ENCODE measurements at places on chromosomes 7 and 10. TPM values are rescaled to one million over a fixed set of nuclear protein-coding genes. Genes with fewer than 3 reads are reported as not detected.

GRCh38 chr10:17764142-17764541 lies 12.1 kb downstream of the TMEM236 start:
- H3K4me1 ChIP-seq = no peaks in the 10 kb centered on the region
- no peaks in the 10 kb centered on the region for H3K36me3 ChIP-seq
- H3K4me3 ChIP-seq = no peak overlapping the region
- no peak for DNase-seq
- no peak overlapping the region for H3K27ac ChIP-seq
- no peaks in the 10 kb centered on the region for H3K27me3 ChIP-seq

- no peaks in the 10 kb centered on the region for H3K27me3 ChIP-seq
- no peak overlapping the region for H3K27ac ChIP-seq
- no peaks in the 10 kb centered on the region for H3K36me3 ChIP-seq
- H3K4me1 ChIP-seq = peaks cover 36% of the 10 kb centered on the region
Observed at GRCh38 chr7:70091362-70091761, 493.1 kb downstream of the AUTS2 start.

DNA sequence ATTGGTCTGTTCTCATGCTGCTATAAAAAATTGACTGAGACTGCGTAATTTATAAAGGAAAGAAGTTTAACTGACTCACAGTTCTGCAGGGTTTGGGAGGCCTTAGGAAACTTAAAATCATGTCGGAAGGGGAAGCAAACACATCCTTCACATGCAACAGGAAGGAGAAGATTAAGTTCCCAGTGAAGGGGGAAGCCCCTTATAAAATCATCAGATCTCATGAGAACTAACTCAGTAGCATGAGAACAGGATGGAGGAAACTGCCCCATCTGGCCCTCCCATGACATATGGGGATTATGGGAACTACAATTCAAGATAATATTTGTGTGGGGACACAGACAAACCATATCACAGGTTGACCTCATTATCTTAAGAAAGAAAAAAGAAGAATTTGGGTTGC lies 134.5 kb downstream of the PPP1R3A start:
- no peaks in the 10 kb centered on the region for H3K36me3 ChIP-seq
- DNase-seq = no peak
- H3K27ac ChIP-seq = no peak overlapping the region
- H3K27me3 ChIP-seq = no peaks in the 10 kb centered on the region
- H3K4me3 ChIP-seq = no peak overlapping the region

DNA sequence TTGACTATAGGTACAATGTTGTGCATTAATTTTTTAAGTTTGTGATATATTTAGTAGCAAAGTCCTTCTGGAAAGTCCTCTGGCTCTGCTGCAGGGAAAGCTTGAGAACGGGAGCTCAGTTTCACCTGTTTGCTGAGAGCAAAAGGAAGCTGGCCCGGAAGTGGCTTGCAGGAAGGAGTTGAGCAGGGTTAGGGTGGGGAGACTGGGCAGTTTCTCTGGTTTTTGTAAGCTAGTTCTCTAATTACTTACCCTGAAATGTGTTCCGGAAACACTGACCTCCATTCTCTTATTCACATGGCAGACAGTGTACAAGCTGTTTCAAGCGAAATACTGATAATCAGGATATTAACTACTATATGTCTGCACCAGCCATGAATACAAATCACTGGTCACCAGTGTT lies 22.3 kb downstream of the MAP3K8 start:
- H3K36me3 ChIP-seq = peaks cover 62% of the 10 kb centered on the region
- peak overlapping the region; percentile 84 for H3K27ac ChIP-seq
- DNase-seq = no peak
- no peaks in the 10 kb centered on the region for H3K27me3 ChIP-seq
- no peak overlapping the region for H3K4me3 ChIP-seq
- peaks cover 74% of the 10 kb centered on the region for H3K4me1 ChIP-seq

- no peaks in the 10 kb centered on the region for H3K36me3 ChIP-seq
- H3K27me3 ChIP-seq = no peaks in the 10 kb centered on the region
- DNase-seq = no peak
Observed at GRCh38 chr10:133489816-133490588, 36.3 kb downstream of the SCART1 start.

DNA sequence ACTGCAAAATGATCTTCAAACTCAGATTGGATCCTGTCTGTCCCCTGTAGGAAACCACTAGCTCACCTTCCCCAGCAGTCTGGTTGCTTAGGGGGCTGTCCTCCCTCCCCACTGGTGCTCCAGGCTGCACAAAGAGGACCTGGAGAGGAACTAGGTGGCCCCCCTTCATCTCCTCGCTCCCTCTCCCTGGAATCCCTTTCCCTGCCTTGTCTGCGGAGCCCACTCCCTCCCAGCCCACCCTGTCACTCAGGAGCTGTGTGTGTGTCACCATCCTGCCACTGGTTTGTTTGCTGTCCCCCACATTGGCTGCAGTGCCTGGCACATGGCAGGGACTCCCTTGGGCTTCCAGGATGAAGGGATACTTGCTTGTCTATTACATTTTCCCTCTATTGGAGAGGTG lies 35.5 kb upstream of the ZMIZ2 start:
- no peaks in the 10 kb centered on the region for H3K27me3 ChIP-seq
- peaks cover 3% of the 10 kb centered on the region for H3K4me1 ChIP-seq
- H3K36me3 ChIP-seq = peaks cover 21% of the 10 kb centered on the region
- no peak for DNase-seq
- no peak overlapping the region for H3K4me3 ChIP-seq
- no peak overlapping the region for H3K27ac ChIP-seq

GRCh38 chr10:51651063-51651462 lies 48.3 kb downstream of the CSTF2T start:
- H3K27me3 ChIP-seq = no peaks in the 10 kb centered on the region
- no peak overlapping the region for H3K27ac ChIP-seq
- no peak overlapping the region for H3K4me3 ChIP-seq
- no peak for DNase-seq
- H3K36me3 ChIP-seq = no peaks in the 10 kb centered on the region

DNA sequence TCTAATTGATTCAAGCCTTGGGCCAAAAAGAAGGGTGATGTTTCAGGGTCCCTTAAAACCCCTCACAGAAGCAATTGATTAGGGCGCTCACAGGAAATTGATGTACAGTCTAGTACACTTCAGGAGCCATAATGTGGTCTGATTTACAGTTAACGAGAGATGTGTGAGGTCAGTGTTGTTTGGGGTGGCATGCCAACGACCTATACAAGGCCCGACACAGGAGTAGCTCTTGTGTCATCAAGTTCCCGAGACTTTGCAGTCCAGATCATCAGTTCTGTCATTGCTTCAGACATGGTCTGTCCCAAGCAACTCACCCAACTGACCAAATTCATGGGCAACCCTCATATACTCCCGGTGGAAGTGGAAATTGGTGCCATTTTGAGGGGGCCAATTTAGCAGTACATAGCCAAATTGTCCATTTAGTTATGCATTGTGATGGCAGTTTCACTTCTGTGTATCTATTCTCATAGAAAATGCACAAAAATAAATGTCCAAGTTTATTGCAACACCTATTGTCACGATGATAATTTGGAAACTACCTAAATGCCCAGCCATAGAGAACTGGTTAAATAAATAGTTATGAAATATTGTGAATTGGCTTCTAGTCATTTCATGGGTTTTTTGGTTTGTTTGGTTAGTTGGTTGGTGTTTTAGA lies 18.0 kb upstream of the ARID5B start:
- no peak for DNase-seq
- H3K27ac ChIP-seq = no peak overlapping the region
- H3K27me3 ChIP-seq = no peaks in the 10 kb centered on the region
- no peak overlapping the region for H3K4me3 ChIP-seq

DNA sequence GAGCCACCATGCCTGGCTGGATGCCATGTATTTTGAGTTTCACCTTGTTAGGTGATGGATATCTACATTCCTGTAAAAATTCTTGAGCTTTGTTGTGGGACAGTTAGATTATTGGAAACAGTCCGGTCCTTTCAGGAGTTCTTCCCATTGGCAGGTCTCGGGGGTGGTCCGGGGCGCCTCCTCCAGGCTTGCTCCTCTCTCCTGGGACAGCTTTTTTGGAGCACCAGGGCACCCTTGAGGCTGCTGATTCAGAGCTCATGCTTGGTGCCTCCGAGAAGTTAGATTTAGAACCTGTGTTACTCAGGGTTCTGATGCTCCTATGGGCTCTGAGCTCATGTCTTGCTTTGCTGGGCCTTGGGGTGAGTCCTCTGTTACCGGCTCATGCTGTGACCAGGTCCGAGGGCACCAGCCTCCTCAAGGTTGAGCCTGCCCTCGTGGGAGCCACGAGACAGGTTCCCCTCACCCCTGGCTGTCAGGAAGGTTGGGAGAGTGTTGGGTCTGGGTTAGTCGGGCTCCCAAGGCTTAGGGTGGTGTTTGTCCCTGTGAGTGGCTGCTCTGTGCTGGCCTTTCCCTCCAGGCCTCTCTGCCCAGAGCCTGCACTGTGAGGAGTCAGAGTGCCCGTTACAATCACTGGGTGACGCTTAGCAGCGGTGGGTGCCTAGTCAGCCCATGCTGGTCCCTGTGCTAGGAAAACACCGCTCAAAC lies 6.0 kb downstream of the SPRN start:
- no peak overlapping the region for H3K4me3 ChIP-seq
- peak; percentile 42 for DNase-seq
- H3K36me3 ChIP-seq = peaks cover 48% of the 10 kb centered on the region
- peaks cover 8% of the 10 kb centered on the region for H3K4me1 ChIP-seq
- peaks cover 4% of the 10 kb centered on the region for H3K27me3 ChIP-seq

GRCh38 chr7:155529845-155530244 lies 16.5 kb downstream of the CNPY1 start:
- H3K4me1 ChIP-seq = peaks cover 7% of the 10 kb centered on the region
- H3K4me3 ChIP-seq = no peak overlapping the region
- no peak overlapping the region for H3K27ac ChIP-seq
- no peaks in the 10 kb centered on the region for H3K36me3 ChIP-seq

GRCh38 chr7:17678896-17679295 lies 261.4 kb downstream of the SNX13 start:
- H3K4me1 ChIP-seq = peaks cover 13% of the 10 kb centered on the region
- no peaks in the 10 kb centered on the region for H3K36me3 ChIP-seq
- no peak for DNase-seq
- no peak overlapping the region for H3K27ac ChIP-seq

GRCh38 chr7:92831716-92832533 lies 4.4 kb downstream of the CDK6 start:
- H3K4me1 ChIP-seq = peaks cover 59% of the 10 kb centered on the region
- H3K4me3 ChIP-seq = peak overlapping the region; percentile 73
- H3K36me3 ChIP-seq = no peaks in the 10 kb centered on the region
- peak overlapping the region; percentile 96 for H3K27ac ChIP-seq
- no peaks in the 10 kb centered on the region for H3K27me3 ChIP-seq
- no peak for DNase-seq

GRCh38 chr10:43284341-43284910 lies 17.6 kb upstream of the RASGEF1A start:
- no peak overlapping the region for H3K4me3 ChIP-seq
- H3K27ac ChIP-seq = no peak overlapping the region
- no peaks in the 10 kb centered on the region for H3K36me3 ChIP-seq
- DNase-seq = no peak
- H3K4me1 ChIP-seq = no peaks in the 10 kb centered on the region
- H3K27me3 ChIP-seq = no peaks in the 10 kb centered on the region

- H3K36me3 ChIP-seq = no peaks in the 10 kb centered on the region
- no peak for DNase-seq
- H3K27me3 ChIP-seq = no peaks in the 10 kb centered on the region
Observed at GRCh38 chr10:44864051-44864450, 47.1 kb upstream of the TMEM72 start.

DNA sequence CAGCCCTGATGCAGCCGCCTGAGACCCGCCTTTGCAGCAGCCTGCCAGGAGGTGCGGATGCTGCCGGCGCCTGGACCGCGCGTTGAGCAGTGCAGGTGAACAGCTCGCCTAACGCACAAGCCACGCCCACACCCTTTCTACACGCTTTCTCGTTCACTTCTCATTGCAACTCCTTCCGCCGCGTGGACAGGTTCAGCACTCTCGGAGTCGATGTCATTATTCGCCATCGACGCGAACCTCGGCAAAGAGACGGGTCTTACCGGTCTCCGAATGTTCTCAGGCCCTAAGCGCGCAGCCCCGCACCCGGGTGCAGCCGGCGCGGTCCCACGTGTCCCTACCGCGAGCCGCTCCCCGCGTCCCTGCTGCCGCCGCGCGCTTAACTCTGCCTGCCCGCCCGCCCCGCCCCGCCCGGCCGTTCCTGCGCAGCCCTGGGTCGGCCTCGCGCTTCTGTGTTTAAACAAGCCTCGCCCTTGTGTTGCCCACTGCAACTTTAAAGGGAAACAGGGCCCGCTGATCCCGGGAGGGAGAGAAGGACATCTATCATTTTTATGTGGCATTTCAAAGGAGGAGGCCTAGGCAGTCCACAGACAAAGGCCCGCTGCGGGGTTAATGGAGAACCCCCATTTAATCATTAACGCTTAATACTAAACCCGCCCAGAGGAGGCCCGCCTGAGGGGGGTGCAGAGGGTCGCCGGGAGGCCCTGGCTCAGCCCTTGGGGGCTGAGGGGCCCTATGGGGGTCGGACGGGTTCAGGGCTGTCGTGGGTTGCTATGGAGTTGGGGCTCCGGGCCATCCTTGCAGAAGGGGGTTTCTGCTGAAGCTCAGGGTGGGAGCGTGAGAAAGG lies 128.5 kb downstream of the WDR11 start:
- peaks cover 17% of the 10 kb centered on the region for H3K4me1 ChIP-seq
- no peaks in the 10 kb centered on the region for H3K36me3 ChIP-seq
- no peak for DNase-seq

DNA sequence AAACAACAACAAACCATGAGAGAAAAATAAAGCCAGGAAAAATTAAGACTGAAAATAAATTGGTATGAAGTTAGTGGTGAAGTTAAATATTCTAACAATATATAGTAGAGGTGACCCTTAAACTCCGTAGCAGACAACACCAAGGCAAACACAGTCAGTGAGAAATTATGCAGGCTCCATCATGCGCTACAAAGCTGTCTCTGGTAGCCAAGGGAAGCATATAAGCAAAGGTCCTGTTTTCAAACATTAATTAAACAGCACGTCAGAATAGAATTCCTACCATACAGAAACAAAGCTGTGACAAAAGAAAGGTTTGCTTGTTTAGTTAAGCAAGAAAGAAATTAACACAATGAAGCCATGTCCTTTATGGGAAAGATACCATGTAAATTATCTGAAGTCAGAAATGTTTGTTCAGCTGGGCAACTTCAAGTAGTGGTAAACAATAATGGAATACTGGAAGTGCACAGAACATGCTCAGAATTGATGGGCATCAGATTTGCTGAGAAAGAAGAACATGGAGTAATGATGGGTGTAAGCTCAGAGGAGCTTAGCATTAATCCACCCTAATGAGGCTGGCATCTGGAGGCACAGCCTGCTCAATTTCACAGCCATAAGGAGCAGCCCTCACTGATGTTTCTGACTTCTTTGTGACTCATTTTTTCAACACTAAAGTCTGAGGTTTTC lies 75.7 kb downstream of the IGF2BP3 start:
- H3K4me1 ChIP-seq = peaks cover 9% of the 10 kb centered on the region
- no peaks in the 10 kb centered on the region for H3K36me3 ChIP-seq
- no peak for DNase-seq
- no peak overlapping the region for H3K27ac ChIP-seq
- H3K4me3 ChIP-seq = no peak overlapping the region
- no peaks in the 10 kb centered on the region for H3K27me3 ChIP-seq

GRCh38 chr7:11593322-11593721 lies 238.7 kb downstream of the THSD7A start:
- peaks cover 14% of the 10 kb centered on the region for H3K4me1 ChIP-seq
- H3K4me3 ChIP-seq = no peak overlapping the region
- H3K27ac ChIP-seq = no peak overlapping the region
- no peaks in the 10 kb centered on the region for H3K27me3 ChIP-seq
- no peaks in the 10 kb centered on the region for H3K36me3 ChIP-seq
- DNase-seq = no peak

Gene COL1A2
- total RNA-seq = 279 TPM

Gene CCDC3
- total RNA-seq = 45.4 TPM

Gene ITPRID1
- not detected for total RNA-seq

Gene SMO
- 8.7 TPM for total RNA-seq

Gene ADRA2A
- total RNA-seq = 3.5 TPM

Gene NEUROG3
- total RNA-seq = not detected

Gene ZNF32
- 56.7 TPM for total RNA-seq

Gene CNNM1
- total RNA-seq = 2.0 TPM

Gene RARRES2
- total RNA-seq = 193 TPM

Data from esophagus muscularis mucosa (tissue), 4 donors.